ENCODE measurements at places on chromosomes 4 and X. TPM values are rescaled to one million over a fixed set of nuclear protein-coding genes. Genes with fewer than 3 reads are reported as not detected.

GRCh38 chr4:155960522-155960921 lies 6.9 kb upstream of the CTSO start:
- DNase-seq, result no peak

DNA sequence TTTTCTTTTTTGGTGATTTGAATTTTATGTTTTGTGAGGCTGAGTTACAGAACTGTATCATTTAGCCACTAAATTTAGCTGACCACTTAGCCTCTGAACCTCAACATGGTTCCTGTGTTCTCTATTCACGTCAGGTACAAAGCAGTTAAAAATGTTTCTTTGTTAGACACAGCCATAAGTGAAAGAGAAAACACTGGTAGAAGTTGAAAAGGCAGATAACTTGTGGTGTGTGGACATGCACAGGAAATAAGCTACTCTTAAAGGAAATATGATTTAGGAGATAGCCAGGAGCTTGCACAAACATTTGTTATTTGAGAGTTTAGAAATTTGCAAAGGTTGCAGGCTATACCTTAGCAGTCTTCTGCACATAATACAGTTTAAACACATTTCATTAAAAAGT lies 171.0 kb upstream of the RPS6KA3 start:
- no peak for DNase-seq

DNA sequence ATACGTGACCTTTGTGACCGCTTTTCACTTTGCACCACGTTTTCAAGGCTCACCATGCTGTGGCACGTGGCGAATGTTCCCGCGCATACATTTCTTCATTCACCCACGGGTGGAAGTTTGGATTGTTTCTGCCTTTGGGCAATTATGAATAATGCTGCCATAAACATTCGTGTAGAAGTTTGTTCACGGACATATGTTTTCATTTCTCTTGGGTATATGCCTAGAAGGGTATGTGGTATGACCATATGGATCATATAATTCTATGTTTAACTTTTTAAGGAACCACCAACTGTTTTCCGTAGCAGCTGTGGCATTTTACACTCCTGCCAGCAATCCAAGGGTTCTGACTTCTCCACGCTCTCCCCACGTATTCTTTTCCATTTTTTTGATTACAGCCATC lies 60.9 kb upstream of the MXD4 start:
- no peak for DNase-seq

DNA sequence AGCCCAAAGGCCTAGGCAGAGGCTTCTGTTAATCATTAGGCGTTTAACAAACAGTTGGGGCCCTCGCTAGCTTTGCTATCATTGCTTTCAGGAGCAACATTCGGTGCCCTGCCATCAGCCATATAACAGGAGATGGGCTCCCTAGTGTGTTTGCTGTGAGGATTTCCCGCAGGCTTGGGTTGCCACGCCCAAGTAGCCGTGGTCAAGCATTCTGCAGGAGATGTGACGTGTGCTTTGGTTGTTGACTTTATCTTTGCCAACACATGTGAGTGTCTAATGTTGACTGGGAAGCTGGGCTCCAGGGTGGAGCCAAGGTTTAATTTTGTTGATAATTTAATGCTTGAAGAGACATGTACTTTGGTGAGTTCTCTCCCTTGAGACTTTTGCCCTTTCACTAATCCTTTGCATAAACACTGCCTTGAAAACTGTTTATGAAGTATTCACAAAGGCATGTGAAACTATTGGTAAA lies 184.6 kb upstream of the KIT start:
- DNase-seq, result no peak

- peak; percentile 69 for DNase-seq
Measured at GRCh38 chr4:124334119-124334518, 378.4 kb downstream of the ANKRD50 start.

Gene NMU
- total RNA-seq, result 0.20 TPM

Gene SLC34A2
- total RNA-seq, result not detected

DNA sequence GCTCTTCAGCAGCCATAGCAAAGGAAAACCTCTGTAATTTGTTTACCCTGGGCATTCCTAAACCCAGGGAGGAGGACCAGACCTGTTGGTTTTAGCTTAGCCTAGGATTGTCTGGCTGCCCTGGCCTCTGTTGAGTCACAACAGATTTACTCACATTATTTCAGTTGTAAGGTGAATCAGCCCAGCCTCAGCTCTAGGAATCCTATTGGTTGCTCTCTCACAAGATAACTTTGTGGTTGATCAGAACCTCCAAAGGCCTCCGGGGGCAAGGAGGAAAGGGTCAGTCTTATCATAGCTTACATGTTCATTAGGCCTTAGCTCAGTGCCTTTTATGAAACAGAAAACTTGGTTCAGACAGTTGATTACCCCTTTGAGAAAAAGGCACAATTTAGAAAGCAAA lies 41.0 kb downstream of the PDK3 start:
- DNase-seq, result no peak

Gene SHROOM2
- total RNA-seq, result 5.1 TPM

- DNase-seq, result no peak
Measured at GRCh38 chr4:55808186-55808585, 11.4 kb upstream of the EXOC1L start.

DNA sequence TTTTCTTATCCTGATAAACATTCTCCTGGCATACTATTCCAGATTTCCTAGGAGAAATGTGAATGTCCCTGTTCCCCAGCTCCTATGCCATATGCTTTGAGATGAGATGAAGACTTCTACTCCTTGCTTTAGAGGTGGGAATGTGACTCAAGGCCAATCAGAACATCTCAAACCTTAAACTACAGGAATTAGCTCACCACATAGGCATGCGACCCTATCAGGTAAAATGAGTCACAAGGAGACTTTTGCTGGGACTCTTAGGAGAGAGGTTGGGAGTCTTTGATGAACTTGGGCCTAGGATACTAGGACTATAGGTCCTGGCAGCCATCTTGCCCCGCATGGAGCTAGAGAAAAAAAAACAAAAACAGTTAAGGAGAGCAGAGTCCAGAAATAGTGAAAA lies 5.8 kb upstream of the USO1 start:
- no peak for DNase-seq

Gene GAGE12F
- not detected for total RNA-seq

Measured in pulmonary artery endothelial cell (primary cell).